ENCODE measurements at places on chromosomes 3 and 15.
A peak's percentile ranks its signal among the peaks of the same experiment; 100 is the strongest.

DNA sequence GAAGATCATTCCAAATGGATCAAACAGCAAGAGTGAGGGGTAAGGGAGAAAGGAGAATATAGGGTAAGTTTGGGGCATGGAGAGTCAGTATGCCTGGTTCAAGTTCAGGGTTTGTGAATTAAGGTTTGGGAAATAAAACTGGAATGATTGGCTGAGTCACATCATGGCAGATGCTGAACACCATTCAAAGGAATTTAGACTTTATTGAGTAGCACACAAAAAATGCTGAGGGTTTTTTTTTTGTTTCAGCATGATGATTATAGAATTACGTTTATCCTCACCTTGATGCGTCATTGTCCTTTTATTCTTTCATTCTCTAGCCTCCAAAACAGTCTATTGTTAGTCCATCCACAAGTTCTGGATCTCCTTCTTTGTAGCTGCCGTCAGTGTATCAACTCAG is 220.0 kb upstream of the UMPS start:
- DNase-seq = no peak

DNA sequence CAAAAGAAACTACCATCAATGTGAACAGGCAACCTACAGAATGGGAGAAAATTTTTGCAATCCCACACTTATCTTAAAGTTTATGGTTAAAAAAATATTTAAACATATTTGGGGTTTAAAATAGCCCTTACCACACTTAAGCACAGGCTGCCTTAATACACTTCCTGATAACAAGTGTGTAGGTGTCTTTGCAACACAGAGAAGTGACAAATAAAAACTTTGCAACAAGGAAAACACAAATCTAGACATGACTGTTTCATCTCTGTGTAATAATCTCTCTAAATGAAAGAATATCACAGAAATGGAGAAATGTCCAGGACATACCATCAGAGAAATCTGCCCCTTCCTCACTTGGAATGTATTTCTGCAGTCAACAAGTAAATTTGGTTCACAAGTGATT is 464.1 kb upstream of the ARHGEF26 start:
- DNase-seq = no peak

GRCh38 chr3:97579365-97579764 is 185.2 kb upstream of the ARL6 start:
- peak; percentile 96 for DNase-seq

- DNase-seq = no peak
Observed at GRCh38 chr3:129266651-129267050, 12.0 kb upstream of the HMCES start.

- no peak for DNase-seq
Observed at GRCh38 chr3:24522146-24522579, 27.5 kb upstream of the THRB start.

DNA sequence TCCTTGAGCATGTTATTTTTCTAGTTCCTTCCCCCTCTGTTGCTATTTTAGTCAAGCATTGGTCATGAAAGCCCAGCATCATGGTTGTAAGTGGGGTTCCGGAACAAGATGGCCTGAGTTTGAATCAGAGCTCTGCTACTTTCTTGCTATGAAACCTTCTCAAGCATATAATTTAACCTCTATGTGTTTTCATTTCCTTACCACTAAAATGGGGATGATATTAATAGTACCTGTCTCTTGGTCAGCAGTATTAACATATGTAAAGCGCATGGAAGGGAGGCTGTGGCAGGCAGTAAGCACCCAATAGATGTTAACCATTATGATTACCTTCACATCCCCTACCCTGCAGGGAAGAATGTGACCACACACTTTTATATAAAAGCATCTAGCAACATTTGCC is 14.3 kb upstream of the SPRED1 start:
- no peak for DNase-seq

GRCh38 chr15:48385031-48385830 is 54.0 kb downstream of the DUT start:
- no peak for DNase-seq

- no peak for DNase-seq
Observed at GRCh38 chr15:64800476-64800875, 25.0 kb downstream of the PIF1 start.

- DNase-seq = no peak
Observed at GRCh38 chr15:83099290-83099689, 8.2 kb upstream of the TM6SF1 start.

DNA sequence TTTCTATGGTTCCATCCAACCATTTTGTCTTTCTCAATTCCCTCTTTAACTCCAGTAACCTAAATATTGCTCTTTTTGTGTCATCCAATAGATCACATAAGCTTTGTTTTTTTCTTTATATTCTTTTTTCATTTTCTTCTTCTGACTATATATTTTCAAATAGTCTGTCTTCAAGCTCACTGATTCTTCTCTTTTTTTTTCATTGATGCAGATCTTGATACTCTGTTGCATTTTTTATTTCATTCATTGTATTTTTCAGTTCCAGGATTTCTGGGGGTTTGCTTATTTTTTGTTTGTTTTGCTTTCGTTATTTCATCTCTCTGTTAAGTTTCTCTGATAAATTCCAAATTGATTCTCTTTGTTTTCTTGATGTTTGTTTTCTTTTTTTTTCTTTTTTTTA is 36.2 kb downstream of the CLDN1 start:
- no peak for DNase-seq

- DNase-seq = no peak
Observed at GRCh38 chr15:46442901-46443590, 808.2 kb downstream of the SQOR start.

GRCh38 chr3:44954962-44955361 is 21.0 kb downstream of the ZDHHC3 start:
- DNase-seq = no peak

- no peak for DNase-seq
Observed at GRCh38 chr3:87733671-87734367, 325.0 kb downstream of the CGGBP1 start.

- DNase-seq = no peak
Observed at GRCh38 chr3:52354676-52355075, 38.6 kb downstream of the DNAH1 start.

DNA sequence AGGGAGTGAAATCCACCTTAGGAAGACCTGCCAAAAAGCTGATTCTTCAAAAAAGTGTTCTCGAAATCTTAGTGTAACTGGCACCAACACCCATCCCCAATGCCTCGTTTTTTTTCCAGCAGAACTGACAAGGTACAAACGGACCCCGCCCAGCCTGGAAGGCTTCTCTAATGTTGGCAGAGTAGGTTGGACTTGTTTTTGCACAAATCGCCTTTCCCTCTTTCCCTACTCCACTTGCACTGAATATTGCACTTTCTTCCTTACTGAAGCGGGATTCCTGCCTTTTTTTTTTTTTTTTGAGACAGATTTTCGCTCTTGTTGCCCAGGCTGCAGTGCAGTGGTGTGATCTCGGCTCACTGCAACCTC is 544 bp upstream of the TIMMDC1 start:
- no peak for DNase-seq

- no peak for DNase-seq
Observed at GRCh38 chr3:196268284-196269163, 19.0 kb downstream of the PCYT1A start.

- no peak for DNase-seq
Observed at GRCh38 chr3:14216257-14217048, 37.8 kb downstream of the LSM3 start.

GRCh38 chr15:29970402-29970695 is 112.4 kb upstream of the GOLGA8J start:
- no peak for DNase-seq

DNA sequence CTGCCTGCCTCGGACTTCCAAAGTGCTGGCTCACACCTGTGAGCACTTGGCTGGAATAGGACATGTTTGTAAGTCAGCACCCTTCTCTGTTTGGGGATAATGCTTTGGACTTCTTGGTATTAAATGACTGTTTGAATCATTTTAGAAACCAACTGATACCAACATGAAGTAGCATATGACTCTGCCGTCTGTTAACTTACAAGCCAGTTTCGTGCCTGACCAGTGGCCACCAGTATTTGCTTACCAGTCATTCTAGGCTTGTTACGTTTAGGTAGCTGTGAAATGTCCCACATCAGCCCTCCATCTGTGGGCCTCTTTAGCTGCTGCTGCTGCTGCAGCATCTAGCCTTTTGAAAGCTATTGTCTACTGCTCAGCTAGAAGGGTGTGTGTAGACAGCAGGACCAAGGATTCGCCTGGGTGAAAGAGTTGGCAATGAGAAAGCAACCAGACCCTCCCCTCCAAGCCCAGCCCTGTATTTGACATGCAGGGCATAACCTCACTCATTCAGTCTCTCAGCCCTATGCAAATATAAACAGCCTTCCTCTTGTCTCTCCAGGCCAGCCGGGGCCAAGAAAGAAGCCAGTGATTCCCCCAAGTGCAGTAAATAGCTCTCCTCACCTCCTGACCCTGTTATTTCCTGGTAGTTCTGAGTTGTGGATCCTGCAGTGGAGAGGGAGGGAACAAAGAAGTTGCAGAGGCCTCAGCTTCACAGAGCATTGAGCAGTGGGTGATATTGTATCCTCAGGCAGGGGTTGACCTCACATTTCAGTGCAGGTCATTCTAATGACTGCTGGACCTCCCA is 51.0 kb downstream of the NKIRAS1 start:
- DNase-seq = no peak

DNA sequence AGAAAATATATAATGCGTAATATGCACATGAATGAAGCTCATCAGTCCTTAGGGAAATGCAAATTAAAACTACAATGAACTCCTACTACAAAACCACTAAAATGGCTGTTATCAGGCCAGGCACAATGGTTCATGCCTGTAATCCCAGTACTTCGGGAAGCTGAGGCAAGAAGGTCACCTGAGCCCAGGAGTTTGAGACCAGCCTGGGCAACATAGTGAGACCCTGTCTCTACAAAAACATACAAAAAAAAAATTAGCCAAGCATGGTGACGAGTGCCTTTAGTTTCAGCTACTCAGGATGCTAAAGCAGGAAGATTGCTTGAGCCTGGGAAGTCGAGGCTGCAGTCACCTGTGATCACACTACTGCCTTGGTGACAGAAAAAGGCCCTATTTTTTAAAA is 85.2 kb downstream of the MAP4 start:
- DNase-seq = no peak

- DNase-seq = no peak
Observed at GRCh38 chr15:55827204-55827603, 84.3 kb upstream of the PRTG start.

DNA sequence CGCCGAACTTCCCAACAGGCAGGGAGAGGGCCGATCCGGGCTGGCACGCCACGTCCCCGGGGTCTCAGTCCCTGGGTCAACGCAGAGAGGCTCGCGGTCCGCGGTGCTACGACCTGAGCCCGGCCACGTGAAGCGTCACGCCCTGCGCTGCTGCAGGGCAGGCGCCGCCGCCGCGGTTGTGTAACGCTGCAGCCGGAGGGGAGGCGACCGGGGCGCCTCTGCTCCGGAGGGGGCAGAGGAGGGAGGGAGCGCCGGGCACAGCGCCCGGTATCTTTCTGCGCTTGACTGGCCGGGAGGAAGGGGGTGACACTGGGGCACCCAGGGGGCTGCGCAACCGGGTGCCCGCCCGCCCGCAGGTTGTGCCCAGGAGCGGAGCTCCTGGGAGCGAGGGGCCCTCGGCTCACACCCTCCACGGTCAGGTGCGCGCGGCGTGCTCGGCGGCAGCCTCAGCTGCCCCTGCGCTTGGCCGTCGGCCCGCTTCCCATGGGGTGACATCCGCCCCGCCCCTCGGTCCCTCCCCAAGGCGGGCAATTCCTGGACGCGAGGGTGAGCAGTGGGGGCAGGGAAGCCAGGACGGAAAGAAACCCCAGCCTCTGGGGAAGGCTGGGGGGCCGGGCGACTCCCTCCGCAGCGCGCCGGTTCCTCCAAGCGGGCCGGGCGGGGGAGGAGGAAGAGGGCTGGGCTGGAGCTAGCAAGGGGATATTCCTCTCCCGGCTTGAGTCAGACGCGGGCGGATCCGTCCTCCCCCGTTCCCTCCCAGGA is 852 bp upstream of the BHLHE40 start:
- DNase-seq = no peak

DNA sequence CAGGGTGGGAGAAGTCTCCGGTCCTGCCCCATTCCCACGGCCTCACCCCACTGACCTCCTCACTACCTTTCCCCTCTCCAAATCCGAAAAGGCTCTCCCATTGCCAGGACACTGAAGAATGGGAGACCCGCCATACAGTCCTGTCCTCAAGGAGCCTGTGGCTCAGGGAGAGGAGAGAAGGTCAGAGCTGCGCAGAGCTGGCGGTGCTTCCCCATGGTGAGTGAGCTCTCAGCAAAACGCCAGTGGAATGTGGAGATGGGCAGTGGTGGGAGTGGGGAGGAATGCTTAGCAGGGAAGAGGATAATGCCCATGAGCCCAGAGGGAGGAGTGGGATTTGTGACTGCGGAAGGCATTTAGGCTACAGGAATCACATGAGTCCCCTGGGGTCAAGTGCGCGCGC is 20.1 kb downstream of the FAM43A start:
- no peak for DNase-seq

GRCh38 chr3:194404365-194405140 is 5.5 kb upstream of the GP5 start:
- DNase-seq = peak; percentile 63

GRCh38 chr3:194711286-194711685 is 25.6 kb downstream of the FAM43A start:
- no peak for DNase-seq

GRCh38 chr15:45326280-45326679 is 52.1 kb downstream of the GATM start:
- DNase-seq = no peak

- no peak for DNase-seq
Observed at GRCh38 chr3:56704706-56705105, 21.6 kb upstream of the TASOR start.

GRCh38 chr3:192844836-192845525 is 72.7 kb downstream of the MB21D2 start:
- no peak for DNase-seq

- no peak for DNase-seq
Observed at GRCh38 chr3:67294341-67294740, 296.2 kb downstream of the KBTBD8 start.

- DNase-seq = no peak
Observed at GRCh38 chr3:30638685-30639412, 32.4 kb downstream of the TGFBR2 start.

DNA sequence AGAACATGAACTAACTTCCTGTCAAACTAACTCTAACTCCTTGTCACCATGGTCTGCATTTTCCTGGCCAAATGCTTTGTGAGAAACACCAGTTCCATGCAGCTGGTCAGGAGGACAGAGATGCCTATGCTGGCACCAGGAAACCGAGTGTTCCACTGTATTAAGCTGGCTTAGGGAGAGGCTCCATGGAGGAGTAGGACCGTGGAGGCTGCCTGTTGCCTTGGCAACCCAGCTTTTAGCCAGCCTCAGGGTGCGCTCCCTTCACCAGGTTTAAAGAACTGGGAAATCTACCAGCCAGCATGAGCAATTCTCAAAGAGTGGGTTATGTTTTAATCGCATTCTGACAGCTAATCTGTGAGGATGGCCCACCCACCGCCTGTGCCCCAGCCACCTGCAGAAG is 394.1 kb downstream of the OCA2 start:
- no peak for DNase-seq

DNA sequence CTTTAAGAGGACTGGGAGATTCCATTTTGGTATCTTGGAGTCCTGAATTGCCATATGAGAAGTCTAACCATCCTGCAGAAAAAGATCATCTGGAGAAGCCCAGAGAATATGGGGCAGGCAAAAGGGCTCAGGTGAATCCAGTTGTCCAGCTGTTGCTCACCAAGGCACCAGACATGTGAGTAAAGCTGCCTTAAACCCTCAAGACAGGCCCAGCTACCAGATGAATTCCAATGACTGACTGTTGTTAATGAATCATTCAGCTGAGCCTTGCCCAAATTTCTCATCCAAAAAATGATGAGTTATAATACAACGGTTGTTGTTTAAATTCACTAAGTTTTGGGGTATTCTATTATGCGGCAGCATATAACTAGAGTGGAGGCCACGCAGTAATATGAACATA is 22.0 kb upstream of the NANOGP8 start:
- DNase-seq = no peak

All from NCI-H2081 treated with DMSO at 0.1 percent for 48 hours (cell line).